ENCODE measurements at places on chromosomes 1 and 21.
A peak's percentile ranks its signal among the peaks of the same experiment; 100 is the strongest.

DNA sequence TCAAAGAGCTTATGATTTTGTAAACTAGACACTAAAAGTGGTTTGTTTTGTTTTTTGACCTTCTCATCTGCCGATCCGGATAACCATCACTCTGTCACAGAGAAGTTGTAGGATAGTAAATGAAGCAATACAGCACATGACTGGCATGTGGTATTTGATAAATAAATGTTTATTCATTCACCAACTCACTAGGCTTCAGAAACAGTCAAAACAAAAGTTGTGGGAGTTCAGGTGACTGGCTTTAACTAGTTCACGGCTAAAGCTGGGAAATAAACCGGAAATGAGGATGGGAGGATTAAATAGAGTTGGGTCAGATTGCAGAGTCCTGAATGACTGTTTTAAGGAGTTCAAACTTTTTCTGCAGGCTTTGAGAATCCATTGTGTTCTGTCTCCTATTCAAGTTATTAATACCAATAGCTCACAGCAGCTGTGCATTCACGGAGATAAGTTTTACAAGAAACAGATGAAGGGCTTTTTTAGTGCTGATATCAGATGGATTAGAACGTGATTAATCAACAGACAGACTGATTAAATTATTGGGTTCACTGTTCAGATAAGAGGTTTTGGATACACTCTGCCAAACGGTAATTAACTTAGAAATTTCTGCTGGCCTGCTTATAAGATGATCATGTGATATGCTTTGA lies 463.3 kb downstream of the DPYD start:
- DNase-seq: no peak

DNA sequence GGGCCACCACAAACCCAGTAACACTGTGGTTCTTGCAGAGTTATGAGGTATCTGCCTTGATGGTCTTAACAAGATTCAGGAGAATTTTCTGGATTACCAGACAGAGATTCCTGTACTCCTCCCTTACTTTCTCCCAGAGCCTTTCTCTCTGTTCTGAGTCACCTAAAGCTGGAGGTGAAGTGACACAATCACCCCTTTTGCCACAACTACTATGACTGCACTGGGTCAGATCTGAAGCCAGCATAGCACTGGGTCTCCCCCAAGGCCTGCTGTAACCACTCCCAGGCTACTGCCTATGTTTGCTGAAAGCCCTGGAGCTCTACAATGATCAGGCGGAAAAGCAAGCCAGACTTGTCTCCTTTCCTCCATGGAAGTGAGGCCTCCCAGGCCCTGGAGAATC lies 156.7 kb upstream of the NEGR1 start:
- no peak for DNase-seq

DNA sequence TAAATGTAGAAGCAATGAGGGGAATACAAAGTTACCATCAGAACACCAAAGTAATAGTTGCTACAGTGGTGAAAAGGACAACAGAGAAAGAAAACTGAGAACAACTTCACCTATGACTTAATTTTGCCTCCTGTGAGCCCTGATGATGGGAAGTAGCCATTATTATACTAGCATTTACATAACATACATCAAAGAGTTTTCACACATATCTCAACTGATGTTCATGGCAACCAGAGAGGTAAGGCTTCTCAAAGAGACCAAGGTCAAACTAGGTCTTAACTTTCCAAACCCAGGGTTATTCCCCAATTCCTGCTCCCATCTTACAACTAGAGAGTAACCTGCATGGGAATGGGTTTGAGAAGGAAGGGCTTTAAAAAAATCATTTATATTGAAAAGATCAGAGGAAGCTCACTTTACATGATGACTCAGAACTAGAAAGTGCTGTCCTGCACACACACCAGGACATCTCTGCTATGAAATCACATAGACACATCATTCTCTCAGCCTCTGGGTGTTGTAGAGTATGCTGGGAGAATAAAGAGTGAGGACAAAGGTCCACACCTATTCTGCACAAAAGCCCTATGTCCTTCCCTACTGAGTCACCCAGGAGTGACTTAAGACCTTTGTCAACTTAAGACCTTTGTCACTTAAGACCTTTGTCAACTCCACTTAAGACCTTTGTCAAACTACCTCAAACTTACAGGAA lies 179.7 kb downstream of the TNFSF18 start:
- no peak for DNase-seq

- DNase-seq: no peak
These were observed 1.3 kb downstream of the ACTRT2 start for GRCh38 chr1:3022511-3022973.

DNA sequence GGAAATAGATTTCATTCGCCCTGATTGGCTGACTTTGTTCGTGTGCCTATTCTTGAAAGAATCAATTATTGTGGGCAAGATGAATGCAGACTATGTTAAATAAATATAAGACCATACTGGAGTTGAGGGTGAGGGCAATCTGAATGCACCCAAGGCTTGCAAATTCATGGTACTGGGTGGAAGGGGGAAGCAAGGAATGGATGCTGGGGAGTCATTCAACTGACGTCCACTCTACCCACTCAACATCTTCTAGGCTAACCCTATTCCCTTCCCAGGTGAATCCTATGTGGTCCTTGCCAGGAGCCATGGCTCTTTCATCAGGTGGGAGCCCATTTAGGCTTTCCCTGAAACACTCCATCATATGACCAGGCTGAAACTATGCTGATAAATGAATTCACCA lies 5.7 kb upstream of the CYP4B1 start:
- DNase-seq: no peak

GRCh38 chr1:171389171-171389570 lies 75.2 kb downstream of the FMO4 start:
- peak; percentile 17 for DNase-seq

DNA sequence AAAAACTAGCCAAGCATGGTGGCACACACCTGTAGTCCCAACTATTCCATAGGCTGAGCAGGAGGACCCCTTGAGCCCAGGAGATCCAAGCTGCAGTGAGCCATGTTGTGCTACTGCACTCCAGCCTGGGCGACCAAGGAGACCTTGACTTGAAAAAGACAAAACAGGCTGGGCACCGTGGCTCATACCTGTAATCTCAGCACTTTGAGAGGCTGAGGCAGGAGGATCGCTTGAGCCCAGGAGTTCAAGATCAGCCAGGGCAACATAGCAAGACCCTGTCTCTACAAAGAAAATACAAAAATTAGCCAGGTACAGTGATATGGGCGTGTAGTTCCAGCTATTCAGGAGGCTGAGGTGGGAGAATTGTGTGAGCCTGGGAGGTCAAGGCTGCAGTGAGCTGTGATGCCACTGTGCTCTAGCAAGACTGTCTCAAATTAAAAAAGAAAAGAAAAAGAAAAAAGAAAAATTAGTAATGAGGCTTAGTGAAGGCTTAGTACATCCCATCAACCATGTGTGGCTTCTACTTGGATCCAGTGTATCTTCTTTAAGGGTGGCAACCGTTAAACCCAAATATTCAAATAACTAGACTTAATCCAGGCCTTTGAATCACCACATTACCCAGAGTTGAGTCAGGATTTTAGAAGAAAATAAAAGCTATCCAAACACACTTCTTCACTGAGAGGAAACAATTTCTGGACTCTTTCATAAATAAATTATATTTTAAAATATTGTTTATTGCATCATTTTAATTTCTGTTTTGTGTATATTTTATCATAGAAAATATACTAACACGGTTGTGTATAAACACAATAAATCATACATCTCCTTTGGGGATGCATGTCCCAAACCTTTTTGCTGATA lies 74.3 kb upstream of the RAB4A start:
- no peak for DNase-seq

GRCh38 chr1:21916447-21917238 lies 20.5 kb downstream of the HSPG2 start:
- no peak for DNase-seq

DNA sequence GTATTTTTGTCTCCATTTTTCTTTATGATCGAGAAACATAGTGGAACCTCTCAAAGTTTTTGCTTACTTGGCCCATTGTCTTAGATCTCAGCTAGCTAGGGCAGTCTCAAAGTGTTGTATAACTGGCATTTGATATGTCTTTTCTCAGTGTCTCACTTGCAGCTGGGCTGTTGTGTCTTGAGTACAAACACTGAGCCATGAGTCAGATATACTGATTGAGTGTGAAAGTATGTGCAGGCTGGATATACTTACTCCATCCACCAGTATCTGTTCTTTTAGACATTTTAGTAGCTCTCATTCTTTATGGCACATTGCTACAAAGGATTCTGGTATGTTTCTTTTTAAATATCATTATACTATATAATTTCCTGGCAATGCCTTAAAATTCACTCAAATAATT lies 14.3 kb upstream of the GPR52 start:
- DNase-seq: no peak

GRCh38 chr1:37609002-37609401 lies 13.3 kb upstream of the GNL2 start:
- DNase-seq: peak; percentile 70

DNA sequence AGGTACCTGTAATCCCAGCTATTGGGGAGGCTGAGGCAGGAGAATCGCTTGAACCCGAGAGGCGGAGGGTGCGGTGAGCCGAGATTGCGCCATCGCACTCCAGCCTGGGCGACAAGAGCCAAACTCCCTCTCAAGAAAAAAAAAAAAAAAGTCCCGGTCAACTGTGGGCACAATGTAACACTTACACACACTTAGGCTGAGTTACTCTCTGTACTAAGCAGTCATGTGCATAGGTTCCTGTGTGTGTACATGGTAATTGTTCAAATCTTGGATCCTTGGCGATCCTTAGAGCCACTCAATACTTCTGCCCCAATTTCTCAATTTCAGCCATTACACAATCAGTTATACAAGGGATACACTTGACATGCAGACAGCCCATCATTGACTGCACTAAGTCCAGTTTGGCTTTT lies 11.6 kb downstream of the SDCCAG8 start:
- DNase-seq: peak; percentile 82

- no peak for DNase-seq
These were observed 8.9 kb upstream of the LHX8 start for GRCh38 chr1:75125161-75125726.

GRCh38 chr1:177289532-177289931 lies 118.8 kb downstream of the BRINP2 start:
- DNase-seq: no peak

All from MV-4-11 (cell line).